ENCODE measurements at places on chromosomes 12 and 14. TPM values are rescaled to one million over a fixed set of nuclear protein-coding genes. Genes with fewer than 3 reads are reported as not detected.

GRCh38 chr12:50222275-50222783, 55.2 kb upstream of the CERS5 start:
- peaks cover 45% of the 10 kb centered on the region for H3K4me1 ChIP-seq
- DNase-seq: peak; percentile 84
- H3K36me3 ChIP-seq: peaks cover 36% of the 10 kb centered on the region
- H3K4me3 ChIP-seq: peak overlapping the region; percentile 49
- peak overlapping the region; percentile 70 for H3K27ac ChIP-seq
- H3K27me3 ChIP-seq: no peaks in the 10 kb centered on the region

COX14 gene
- 49.7 TPM for total RNA-seq

- DNase-seq: no peak
- H3K4me3 ChIP-seq: no peak overlapping the region
- peaks cover 15% of the 10 kb centered on the region for H3K4me1 ChIP-seq
- no peak overlapping the region for H3K27ac ChIP-seq
Measured at GRCh38 chr12:69417231-69417630, 53.0 kb upstream of the FRS2 start.

GRCh38 chr14:73477618-73478266, 13.0 kb upstream of the RIOX1 start:
- no peaks in the 10 kb centered on the region for H3K4me1 ChIP-seq
- no peak overlapping the region for H3K4me3 ChIP-seq
- no peak overlapping the region for H3K27ac ChIP-seq
- no peaks in the 10 kb centered on the region for H3K36me3 ChIP-seq
- DNase-seq: no peak

GRCh38 chr12:122060081-122060501, 18.5 kb upstream of the MLXIP start:
- no peak overlapping the region for H3K27ac ChIP-seq
- DNase-seq: no peak
- H3K4me1 ChIP-seq: peaks cover 32% of the 10 kb centered on the region
- H3K4me3 ChIP-seq: no peak overlapping the region

DNA sequence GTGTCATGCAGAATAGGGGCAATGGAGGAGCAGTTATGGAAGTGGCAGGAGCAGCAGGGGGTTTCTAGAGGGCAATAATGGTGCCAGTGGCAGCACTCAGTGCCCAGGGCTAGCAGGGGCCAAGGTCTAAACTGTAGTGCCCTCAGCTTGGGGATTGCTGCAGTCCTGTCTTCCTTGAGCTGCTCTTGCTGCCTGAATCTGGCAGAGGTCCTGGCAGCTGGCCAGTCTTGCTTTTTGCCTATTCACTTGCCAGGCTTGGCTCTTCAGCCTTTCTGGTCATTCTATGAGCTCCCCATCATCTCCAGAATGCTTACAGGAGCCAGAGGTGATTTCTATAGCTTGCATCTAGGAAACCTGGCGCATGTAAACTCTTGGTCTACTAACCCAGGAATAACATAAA, 72.0 kb downstream of the SUDS3 start:
- no peak overlapping the region for H3K27ac ChIP-seq
- DNase-seq: no peak
- H3K4me1 ChIP-seq: no peaks in the 10 kb centered on the region

DNA sequence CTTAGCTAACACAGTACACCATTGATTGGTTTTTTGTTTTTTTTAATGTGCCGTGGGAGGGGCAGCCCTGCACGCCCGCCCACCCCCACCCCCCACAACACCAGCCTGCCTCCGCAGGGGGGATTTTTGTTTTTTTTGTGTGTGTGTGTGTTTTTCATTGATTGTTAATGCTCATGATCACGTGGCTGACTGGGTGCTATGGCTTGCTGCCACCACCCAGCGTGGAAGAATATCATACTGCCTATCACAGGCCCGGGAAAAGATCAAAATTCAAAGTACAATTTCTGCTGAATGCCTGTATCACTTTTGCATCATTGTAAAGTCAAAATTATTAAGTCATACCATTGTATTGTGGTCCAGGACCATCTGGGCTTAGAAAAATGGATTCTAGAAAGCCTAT, 8.3 kb downstream of the RESF1 start:
- no peak overlapping the region for H3K4me3 ChIP-seq
- no peak overlapping the region for H3K27ac ChIP-seq
- DNase-seq: no peak
- no peaks in the 10 kb centered on the region for H3K4me1 ChIP-seq
- peaks cover 43% of the 10 kb centered on the region for H3K36me3 ChIP-seq
- no peaks in the 10 kb centered on the region for H3K27me3 ChIP-seq

DNA sequence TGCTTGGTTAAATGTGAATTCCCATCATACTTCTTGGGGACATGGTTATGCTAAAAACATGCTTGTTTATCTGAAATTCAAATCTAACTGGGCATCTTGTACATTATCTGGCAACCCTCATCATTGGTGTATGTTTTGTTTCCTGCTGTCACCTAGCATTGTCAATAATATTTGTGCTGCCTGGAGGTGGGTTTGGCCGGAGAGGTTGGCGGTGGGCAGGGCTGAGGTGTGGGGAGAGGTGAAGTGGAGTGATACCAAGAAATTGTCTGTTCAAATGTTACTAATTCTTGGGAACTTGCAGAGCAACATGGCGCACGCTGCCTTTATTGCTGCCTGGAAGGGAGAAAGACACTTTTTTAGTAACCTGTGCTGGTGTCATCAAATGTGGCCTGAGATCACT, 280.5 kb downstream of the VRK1 start:
- no peak overlapping the region for H3K27ac ChIP-seq
- no peaks in the 10 kb centered on the region for H3K36me3 ChIP-seq
- no peaks in the 10 kb centered on the region for H3K27me3 ChIP-seq

DNA sequence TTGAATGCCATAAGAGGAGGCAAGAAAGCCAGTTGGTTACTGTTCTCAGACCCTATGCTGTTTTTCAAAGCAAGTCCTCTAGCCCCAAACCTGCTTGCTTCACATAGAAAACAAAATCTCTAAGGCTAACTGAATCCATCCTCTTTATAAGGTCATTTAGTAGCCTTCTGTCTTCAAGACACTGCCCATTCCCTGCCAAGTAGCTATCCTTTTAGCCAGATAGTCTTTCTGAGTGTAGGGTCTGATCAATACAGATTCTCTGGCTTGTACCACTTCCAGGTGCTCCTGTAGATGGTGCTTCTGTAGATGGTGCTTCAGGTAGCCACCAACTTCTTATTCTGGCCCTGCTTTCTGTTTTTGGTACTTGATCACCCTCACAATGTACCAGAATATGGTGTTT, 15.9 kb upstream of the CCER1 start:
- no peak overlapping the region for H3K4me3 ChIP-seq
- DNase-seq: peak; percentile 62
- no peak overlapping the region for H3K27ac ChIP-seq

DNA sequence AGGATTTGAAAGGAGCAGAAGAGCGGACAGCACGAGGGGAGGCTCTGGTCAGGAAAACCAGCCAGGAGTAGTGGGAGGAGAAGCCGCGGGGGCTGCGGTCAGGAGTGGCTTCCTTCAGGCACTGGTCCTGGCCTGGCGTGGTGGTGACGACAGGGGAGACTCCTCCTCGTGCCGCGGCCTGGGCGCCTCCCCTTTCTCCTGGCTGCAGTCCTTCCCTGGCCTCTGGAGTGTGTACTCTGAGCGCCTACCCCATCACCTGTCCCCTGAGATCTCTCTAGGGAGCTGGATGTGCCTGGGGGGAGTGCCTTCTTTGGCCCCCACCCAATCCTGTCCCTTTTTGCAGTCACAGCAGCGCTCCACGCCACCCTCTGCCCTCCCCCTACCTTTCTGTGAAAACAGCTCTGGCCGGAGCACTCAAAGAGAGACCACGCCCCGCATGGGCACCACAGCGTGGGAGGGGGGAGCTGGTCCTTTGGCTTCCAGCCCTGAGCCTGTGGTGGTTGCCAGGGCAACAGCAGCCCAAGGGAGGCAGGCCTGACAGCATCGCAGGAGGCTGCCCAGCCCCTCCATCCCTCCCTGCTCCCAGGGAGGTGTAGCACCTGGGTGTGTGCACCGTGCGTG, 125.9 kb downstream of the CALM1 start:
- peaks cover 13% of the 10 kb centered on the region for H3K4me1 ChIP-seq
- H3K27me3 ChIP-seq: no peaks in the 10 kb centered on the region
- no peak overlapping the region for H3K4me3 ChIP-seq
- H3K36me3 ChIP-seq: no peaks in the 10 kb centered on the region

ACSM4 gene
- total RNA-seq: not detected

DNA sequence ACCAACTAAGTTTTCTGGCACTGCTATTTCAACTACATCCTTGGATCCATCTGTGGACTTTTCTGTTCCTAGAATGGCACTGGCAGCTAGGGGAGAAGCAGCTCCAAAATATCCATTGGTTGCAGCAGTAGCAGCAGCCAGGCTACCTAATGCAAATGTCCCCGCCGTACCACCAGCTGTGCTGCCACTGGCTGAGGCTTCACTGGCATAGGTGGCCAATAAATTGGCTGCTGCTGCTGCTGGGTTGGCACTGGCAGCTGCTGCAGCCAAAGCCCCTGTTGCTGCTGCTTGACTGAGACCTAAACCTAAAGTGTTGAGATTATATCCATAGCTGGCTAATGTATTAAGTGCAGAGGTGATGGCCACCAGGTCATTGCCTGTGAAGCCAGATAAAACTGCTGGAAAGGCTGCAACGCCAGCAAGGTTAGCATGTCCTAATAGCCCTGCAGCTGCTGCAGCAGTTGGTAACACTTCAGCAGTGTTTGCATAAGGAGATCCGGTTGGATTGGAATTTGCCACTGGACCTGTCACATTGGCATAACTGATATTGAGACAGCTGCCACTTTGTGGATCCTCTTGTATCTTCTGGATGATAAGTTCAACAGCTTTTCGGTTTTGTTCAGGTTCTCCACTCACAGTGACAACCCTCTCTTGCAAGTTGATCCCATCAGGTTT, 149.5 kb downstream of the NOVA1 start:
- DNase-seq: no peak
- H3K27ac ChIP-seq: no peak overlapping the region
- no peak overlapping the region for H3K4me3 ChIP-seq
- no peaks in the 10 kb centered on the region for H3K27me3 ChIP-seq
- H3K4me1 ChIP-seq: no peaks in the 10 kb centered on the region

GRCh38 chr14:33375196-33375595, 436.5 kb downstream of the NPAS3 start:
- H3K27ac ChIP-seq: no peak overlapping the region
- no peaks in the 10 kb centered on the region for H3K36me3 ChIP-seq
- no peaks in the 10 kb centered on the region for H3K4me1 ChIP-seq
- H3K4me3 ChIP-seq: no peak overlapping the region

GRCh38 chr14:104358528-104359300, 220.3 kb downstream of the KIF26A start:
- H3K27me3 ChIP-seq: no peaks in the 10 kb centered on the region
- no peaks in the 10 kb centered on the region for H3K36me3 ChIP-seq
- no peak overlapping the region for H3K27ac ChIP-seq

LIN7A gene
- total RNA-seq: 4.0 TPM

DNA sequence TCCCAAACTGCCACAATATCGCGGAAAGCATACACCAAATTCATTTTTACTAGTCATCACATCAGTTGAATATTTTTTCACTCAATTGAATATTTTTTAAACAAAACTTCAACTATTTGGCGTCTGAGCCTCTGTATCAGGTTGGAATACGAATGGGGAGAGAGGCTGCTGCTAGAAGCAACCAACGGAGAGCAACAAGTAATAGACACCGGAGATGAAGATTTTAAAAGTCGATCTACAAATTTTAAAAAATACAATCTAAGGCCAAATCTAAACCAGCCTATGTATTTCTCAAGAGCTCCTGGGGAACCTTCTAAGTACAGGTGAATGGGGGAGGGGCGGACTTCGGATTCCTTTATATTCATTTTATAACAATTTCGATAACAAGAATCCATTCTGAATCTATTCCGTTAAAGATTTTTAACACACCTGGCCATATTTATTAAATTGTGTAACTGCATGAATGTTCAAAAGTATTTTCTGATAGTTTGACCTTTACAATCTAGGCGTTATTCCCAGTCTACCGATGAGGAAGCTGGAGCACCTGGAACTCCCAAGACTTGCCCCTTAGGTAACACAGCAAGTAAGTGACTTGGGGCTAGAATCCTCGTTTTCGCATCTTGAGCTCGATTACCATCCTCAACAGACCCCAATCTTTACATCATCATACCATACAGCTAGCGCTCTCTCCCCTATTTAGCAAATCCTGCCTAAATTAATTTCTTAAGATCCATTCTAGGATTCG, 1.2 kb downstream of the GNPNAT1 start:
- DNase-seq: no peak
- peak overlapping the region; percentile 66 for H3K27ac ChIP-seq
- H3K27me3 ChIP-seq: no peaks in the 10 kb centered on the region
- peak overlapping the region; percentile 55 for H3K4me3 ChIP-seq

DPF3 gene
- 2.1 TPM for total RNA-seq

DNA sequence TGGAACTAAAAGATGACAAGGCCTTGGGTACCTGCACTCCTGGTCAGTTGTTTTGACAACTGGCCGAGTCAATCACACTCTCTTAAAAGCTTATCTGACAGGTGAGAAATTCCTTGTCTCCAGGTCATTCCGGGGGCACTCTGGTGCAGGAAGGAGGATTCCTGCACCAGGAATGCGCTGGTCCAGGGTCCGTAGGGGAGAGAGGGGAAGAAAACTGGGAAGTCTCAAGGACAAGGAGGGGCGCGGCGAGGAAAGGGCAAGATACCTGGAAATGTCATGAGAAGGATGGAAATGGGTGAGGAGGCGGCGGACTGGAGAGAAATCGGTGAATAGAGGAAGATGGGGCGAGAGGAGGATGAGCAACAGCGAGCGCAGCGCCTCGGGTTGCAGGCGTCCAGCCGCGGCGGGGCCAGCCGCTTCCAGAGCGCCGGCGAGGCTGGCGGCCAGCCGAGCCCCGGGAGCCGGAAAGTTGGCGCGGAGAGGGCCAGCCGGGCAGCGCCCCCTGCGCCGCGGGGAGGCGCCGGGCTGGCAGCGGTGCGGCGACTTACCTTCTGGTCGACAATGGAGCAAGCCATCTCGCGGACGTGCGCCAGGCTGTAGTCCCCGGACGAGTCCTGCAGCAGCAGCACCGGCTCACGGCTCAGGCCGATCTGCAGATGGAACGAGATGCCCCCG, 809 bp downstream of the PRKD1 start:
- peak overlapping the region; percentile 94 for H3K4me3 ChIP-seq
- H3K27me3 ChIP-seq: no peaks in the 10 kb centered on the region
- no peaks in the 10 kb centered on the region for H3K36me3 ChIP-seq
- DNase-seq: peak; percentile 53

All from SJSA1 (cell line).